BE2C (cell line): ENCODE measurements at places on chromosomes 5 and 9.

DNA sequence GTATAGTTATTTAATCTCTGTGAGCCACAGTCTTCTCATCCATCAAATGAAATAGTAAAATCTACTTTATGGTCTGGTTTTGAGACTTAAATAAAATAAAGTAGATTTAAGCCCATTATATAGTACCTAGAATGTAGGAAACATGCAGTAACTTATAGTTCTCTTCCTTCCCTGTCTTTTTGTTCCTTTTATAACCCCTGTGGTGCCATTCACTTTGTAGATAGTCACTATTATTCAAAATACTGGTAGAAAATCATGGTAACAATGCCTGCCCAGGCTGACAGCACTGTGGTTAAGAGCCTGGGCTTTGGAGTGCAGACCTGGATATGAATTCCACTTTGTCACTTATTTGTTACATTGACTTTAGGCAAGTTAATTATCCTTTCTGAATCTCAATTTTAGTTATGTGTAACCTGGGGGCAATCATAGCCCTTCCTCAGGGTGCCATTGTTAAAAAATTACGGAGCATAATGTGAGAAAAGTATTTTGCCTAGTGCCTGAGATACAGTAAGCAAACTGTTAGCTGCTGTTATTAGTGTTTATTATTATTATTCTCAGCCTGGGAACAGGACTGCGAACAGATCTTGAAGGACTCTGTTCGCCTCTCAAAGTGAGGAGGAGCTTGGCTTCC, 100.4 kb downstream of the RALGPS1 start:
- DNase-seq, result no peak

DNA sequence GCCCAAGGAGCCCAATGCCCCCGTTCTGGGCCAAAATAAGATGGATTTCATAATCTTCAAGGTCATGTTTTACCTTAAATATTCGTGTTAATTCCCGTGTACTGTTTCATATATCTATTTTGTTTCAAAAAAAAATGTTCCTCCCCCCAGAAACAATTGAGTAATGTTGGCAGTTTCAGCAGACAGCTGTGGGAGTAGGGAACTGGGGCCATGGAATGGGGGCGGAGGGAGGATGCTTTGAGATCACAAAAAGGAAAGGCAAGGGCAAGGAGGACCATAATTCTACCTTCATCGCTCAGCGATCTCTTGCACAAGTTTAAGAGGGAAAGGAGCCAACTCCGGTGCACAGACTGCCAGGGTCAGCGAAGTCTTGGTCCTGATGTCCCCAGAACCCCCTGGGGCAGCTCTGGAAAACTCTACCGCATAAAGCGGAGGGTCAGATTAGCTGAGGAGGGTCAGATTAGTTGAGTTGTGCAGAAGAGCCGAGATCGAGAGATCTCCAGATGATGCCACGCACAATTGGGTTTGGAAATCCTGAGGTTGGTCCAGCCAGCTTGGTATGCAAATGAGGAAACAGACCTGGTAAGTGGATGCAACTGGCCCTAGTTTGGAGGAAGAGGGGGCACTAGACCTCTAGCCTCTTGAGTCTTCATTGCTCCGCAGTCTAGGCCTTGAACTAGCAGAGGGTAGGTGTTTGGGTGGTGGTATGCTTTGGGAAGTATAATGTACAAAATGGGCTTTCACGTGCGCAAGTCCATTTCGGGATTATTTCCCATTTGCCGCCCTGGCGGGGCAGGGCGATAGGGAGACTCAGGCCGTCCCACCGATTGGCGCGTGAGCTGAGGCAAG, 24.0 kb downstream of the CDKN2A start:
- DNase-seq, result no peak

GRCh38 chr9:131776473-131776872, 36.6 kb upstream of the RAPGEF1 start:
- no peak for DNase-seq

GRCh38 chr5:133482028-133482427, 130.3 kb downstream of the FSTL4 start:
- no peak for DNase-seq

GRCh38 chr9:128244837-128245231, 31.0 kb downstream of the GOLGA2 start:
- DNase-seq, result peak; percentile 89

DNA sequence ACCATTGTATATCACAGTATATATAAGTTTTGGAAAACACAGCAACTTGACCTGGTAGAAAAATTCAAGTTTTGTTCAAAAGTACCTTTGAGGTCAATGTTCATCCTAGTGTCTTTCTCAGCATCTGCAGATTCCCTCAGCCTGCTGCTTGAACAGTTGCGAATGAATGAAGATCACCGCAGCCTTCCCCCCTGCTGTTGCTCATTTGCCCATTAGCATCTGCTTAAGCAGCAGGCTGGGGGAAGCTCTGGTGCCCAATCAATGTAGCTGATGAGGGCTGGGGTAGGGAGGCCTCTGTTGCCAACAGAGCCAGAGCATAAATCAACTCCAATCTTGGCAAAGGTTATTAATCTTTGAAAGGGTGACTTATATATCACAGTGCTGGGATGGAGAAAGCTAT, 586.5 kb upstream of the PTPRD start:
- DNase-seq, result no peak

DNA sequence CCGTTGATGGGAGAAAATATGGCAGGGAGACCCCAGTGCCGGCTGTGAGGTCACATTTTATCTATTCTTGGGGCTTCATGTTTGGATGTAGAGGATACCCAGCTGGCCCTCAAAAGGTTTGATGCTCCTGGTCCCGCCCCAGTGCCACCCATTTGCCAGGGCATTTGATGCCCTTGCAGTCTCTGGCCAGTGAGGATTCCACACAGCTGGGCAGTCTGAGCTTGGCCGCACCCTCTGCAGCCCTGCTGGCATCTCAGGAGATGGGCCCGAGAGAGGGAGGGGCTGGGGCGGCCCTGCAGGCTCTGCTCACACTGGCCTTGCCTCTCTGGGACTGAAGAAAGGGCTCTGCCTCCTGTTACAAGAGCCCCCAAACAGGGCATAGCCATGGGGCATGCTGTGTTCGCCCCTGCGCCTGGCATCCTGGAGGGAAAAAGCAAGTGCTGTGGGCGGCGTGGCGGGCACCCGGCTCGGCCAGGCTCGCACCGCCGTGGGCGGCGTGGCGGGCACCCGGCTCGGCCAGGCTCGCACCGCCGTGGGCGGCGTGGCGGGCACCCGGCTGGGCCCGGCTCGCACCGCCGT, 27.6 kb downstream of the ADAMTSL2 start:
- no peak for DNase-seq

DNA sequence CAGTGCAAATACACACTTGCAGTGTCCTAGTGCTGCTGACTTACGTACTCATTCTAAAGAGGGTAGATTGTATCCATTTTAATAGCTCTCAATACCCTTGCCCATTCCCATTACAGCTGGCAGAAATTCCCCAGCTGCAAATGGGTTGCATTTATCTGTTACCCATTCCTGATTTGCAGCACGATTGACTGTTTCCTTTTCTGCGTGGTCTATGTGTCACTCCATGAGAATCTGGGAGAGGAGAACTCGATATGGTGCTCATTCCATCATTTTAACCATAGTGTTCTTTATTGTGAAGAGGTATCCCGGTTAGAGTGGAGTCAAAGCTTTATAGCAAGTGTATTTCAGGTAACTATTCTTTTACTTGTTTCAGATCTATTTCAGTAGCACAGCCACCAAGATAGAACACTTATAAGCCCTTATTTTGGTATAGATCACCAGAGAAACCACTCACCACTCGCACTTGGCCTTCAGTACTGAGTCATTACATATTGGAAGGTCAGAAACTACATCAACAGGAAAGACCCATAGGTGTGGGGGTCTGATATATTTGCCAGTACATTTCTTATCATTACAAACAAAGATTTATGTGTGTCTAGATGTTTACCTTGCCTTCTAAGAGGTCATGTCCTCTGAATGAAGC, 139.5 kb downstream of the MUSK start:
- DNase-seq, result no peak

DNA sequence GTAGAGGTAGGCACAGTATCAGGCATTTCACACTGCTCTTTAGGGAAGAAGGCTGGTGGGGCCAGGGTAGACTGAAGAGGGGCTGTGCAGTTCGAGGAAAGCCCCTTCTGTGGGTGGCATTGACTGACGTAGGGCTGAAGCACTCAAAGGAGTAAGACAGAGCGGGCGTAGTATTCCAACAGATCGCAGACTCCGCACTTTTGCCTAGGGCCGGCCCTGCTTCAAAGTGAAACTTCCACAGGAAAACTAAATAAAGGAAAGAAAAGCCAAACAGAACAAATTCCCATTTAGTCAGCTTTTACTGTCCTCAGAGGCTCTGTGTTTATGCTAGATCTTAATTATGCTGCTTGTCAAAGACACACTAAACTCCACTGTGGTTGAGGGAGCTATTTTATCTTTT, 493.0 kb upstream of the WWC1 start:
- no peak for DNase-seq

DNA sequence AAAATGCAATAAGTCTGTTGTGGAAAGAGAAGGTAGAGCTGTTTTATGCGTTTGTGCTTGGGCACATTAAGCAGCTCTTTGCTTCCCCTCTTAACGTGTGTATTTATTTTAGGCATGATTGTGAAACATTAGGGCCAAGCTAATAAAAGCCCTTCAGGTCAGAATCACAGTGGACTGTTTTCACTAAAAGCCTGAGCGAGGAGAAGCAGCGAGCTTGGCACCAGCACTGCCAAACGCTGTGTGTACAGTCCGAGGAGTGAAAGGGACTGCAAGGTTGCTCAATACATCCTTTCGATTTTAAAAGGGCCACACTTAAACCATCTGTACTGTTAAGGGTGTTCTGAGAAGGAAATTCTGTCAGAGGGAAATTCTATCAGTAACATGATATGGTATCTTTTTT, 107.2 kb upstream of the CKMT2 start:
- no peak for DNase-seq

DNA sequence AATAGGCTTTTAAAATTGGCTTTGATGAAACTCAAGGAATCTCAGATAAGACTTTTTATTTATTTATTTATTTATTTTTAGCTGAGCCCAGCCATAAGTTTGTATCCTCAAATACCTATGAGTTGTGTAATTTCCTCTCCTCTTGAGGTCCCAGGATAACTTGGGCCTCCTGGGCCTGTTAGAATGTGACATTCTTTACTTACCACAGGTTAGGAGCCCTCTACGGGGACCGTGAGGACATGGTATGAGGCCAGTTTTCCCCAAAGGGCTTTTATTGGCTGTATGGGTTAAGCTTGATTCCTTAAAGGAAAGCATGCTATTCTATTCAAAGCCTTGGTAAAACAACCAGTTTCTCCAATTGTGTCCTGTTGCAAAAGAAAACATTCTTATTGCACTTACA, 16.9 kb downstream of the SHISAL2B start:
- DNase-seq, result no peak

DNA sequence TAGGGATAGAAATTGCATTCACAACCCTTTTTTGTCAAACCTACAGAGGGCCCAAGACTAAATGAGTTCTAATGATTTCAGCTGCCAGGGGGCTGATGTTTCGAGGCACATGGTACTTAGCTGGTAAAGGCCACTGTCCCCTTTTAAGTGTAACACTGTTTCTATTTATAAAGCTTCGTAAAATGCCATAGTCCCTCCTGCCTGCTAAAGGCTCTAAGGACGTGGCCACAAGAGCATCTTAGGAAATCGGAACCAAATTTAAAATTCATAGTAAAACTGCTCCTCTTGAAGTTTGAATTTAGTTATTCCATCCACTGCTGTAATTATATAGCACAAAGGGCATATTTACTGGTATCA, 170.3 kb upstream of the WWC1 start:
- no peak for DNase-seq

DNA sequence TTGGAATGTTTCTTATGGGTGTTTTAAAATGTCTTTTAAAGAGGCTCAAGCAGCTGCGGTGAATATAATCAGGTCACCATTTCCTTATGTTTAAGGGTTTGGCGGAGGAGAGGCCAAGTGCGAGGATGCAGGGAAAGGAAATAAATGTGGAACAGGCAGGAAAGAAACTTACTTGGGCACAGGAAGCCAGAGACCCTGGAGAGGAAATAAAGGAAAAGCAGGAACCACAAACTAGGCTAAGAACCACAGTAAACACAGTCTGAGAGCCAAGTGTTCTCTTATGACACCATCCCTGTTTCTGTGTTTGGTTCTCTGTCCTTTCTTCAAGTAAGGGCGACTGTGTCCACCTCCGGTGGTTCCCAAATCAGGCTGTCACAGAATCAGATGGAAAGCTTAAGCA, 166.5 kb downstream of the C9orf152 start:
- no peak for DNase-seq

DNA sequence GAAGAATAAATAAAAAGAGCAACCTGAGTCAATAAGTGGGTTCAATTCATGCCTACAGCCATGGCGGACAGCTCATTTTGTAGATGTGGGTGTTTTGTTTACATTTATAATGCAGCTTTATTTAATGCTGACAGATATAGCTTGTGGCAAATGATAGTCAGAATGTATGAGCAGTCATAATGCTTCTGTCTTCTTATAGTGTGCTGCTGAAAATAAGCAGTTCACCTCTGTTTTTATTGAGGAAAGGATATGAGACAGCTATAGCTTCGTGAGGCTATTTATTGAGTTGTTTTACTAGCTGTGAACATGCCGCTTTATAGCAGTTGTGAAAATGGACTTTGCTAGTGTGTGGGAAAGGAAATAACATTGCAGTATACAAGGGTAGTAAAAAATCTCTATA, 147.4 kb downstream of the PBX3 start:
- DNase-seq, result no peak

GRCh38 chr9:131402738-131403492, 9.0 kb downstream of the PRRC2B start:
- no peak for DNase-seq

DNA sequence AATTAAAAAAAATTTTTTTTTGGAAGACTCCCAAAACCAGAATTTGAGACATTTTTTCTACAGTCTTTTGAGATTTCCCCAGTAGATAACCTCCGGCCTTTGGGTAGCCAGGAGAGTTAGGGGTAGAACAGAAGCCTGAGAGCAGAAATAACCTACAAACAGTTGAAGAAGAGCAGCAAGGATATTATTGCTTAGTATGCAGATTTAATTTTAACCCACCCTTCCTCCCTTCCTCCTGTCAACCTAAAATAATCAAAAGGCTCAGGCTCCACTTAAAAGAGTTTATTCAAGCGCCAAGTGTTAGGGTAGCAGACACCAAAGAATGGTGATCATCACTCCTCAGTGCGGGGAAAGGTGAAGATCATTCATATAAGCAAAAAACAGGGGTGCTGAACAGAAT, 17.4 kb upstream of the FAM120A start:
- no peak for DNase-seq

DNA sequence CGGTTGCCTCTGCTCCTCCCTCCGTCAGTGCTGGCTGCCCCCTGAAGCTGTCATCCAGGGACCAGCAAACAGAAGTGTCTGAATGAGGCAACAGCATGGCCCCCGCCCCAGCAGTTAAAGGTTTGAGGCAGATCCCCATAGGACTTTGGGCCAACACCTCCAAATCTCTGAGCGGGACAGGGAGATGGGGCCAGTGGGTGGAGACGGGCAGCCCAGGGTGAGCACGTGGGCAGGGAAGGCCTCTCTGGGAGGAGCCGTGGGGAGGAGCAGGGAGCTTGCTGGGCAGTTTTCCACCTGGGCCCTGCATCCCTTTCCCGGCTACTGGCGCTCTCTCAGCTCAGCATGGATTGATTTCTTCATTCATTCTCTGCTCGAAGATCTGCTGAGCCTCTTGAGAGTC, 39.1 kb upstream of the NOTCH1 start:
- no peak for DNase-seq
